ENCODE measurements at places on chromosomes 5 and 9.

DNA sequence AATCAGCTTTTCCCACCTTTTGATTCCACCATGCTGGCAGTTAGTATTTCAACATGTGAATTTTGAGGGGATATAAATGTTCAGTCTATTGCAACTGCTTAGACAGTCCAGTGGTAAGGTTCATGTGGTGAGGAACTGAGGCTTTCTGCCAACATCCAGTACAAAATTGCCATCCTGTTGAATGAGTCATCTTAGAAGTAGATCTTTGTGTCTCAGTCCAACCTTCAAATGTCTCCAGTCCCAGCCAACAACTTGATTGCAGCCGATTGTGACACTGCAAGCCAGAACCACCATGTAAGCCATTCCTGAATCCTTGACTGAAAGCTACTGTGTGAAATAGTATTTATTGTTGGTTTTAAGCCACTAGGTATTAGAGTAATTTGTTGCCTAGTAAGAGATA is 331.5 kb upstream of the GRIN3A start:
- DNase-seq: no peak

DNA sequence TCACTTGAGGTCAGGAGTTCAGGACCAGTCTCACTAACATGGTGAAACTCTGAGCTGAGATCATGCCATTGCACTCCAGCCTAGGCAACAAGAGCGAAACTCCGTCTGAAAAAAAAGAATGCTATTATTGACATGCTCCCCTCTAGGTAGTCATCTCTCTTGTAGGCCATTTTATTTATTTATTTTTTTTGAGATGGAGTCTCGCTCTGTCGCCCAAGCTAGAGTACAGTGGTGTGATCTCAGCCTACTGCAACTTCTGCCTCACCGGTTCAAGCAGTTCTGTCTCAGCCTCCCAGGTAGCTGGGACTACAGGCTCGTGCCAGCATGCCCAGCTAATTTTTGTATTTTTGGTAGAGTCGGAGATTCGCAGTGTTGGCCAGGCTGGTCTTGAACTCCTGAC is 20.6 kb upstream of the NIM1K start:
- DNase-seq: no peak

DNA sequence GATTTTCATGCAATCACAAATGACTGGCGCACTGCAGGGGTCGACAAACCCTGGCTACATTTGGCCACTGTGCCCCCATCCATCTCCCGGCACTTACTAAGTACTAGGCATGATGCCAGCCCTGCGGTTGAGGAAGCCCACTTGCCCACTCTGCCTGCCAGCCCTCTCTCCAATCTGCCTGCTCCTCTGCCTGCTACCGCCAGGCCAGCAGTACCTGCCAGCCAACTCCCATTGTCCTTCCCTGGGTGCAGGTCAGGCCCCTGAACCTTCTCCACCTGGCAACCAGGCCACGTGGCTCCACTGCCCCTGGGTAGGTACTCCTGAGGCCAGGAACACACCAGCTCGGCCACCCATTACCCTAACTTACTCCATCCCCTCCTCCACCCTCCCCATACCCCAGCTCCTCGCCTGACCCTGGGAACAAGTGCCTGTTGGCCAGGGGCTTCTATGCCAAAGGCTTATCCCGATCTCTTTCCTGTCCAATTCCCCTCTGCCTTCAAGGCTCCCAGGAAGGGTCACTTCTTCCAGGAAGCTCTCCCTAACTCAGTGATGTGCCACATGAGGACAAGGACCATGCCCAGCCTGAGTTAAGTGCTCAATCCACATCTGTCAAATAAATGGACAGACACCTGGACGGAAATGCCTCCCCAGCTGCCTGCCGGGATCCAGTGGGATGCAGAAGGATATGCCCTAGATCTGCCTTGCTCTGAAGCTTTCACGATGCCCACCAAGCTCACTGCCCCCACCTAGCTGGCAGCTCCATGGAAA is 6.6 kb downstream of the EEIG1 start:
- no peak for DNase-seq

DNA sequence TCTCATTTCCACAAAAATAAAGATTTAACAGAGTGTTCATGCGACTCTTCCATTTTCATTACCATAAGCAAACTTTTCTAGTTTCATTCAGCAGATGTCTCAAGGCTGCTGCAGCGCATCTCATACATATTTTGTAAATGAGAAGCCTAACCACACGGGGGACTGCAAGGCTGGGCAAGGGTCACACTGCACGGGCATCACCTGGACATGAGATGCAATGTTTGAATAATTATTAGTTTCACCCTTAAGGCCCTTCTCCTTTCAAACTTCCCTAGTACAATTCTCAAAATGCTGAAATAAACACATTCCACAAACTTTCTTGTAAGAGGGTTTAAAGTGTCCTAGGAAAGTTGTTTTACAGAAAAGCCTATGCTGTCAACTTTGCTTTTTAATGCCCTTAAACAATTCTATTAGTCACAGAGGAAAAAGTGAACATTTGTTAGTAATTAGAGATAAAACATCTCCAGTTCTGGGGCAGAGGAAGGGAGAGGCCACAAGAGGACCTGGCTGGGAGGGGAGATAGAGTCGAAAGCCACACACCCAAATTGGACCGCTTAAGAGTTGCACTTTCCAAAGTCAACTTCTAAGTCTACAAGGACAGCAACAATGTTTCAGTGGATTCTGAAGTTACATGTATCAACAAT is 1.3 kb downstream of the DENND1A start:
- no peak for DNase-seq

DNA sequence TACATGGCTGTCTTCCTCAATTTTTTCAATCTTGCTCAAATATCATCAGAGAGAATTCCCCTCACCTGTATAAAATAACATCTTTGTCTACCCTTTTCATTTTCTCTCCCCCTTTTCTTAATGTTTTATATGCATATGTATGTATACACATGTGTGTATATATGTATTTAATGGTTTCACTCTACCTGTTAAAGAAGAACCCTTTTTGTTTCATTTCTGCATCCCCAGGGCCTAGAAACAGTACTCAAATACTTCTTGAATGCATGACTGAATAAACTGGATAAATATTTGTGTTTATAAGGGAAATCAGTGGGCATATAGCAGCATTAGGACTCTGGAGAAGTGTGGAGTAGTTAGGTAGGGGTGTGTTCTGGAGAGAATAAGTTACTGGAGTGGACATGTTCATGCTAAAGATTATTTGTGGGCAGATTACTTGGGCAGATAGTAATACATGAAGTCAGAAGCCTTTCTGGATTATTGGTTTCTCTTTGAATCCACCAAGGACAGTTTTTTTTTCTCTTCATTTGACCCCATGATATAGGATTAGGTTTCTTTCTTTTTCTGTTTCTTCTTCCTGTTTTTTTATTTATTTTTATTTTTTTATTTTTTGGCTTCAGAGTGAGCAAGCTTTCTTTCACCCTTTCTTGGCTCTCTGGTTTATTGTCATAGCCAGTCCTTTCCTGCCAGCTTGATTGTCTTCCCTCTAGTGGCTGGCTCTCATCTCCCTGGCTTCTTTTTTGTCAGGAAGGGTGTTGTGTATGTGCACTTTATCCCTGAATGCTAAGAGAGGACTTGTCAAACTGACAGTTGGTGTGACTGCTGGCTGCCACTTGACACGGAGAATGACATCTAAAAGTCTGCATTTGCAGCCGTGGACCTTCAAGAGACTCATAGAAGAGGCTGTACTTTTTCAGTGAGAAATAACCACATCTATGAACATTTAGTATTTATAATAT is 89.3 kb downstream of the ZCCHC7 start:
- DNase-seq: no peak

- no peak for DNase-seq
These were observed 174.0 kb upstream of the WWC1 start for GRCh38 chr5:168117469-168117868.

DNA sequence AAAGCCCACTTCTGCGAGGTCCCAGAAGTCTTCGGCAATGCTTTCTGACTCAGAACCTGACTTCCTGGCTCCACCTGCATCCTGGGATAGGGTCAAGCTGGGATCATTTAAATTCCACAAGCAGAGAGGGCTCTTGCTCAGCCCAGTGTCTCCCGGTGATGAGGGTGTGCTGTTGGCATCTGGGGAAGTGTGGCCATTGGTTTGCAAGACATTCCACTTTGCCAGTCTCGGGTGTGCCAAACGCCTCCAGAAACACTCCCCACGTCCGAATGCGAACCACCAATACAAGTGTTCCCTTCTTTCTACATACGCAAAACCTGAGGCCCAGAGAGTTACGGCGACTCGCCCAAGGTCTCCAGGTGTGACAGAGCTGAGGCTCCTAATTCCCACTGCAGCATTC is 43.1 kb upstream of the FCN2 start:
- no peak for DNase-seq

GRCh38 chr9:110874963-110875674 is 163.2 kb downstream of the LPAR1 start:
- DNase-seq: peak; percentile 25

DNA sequence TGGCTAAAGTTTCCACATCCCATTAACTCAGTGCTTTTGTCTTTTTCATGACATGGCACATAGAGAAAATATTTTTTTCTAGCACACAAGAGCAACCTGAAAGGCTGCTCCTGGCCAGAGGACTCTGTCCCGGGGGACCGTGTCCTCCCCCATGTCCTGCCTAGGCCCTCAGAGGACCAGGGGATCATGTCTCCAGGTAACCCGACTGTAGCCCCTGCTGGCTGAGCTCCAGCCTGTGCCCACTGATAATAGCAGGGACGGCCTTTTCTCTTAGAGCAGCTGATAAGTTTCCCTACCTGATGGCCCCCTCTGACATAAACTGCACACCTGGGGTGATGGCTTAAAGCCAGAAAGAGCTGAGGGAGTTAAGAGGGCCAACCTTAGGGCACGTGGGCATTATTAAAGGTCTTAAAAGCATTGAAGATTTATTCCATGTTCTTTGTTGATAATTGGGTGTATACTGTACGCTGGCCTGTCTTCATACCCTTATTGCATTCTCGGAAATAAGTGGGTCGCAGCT is 5.9 kb downstream of the HDHD3 start:
- no peak for DNase-seq

- no peak for DNase-seq
These were observed 21.4 kb downstream of the SPINK1 start for GRCh38 chr5:147809830-147810666.

GRCh38 chr9:122392714-122393113 is 21.9 kb downstream of the PTGS1 start:
- DNase-seq: no peak

GRCh38 chr5:76081811-76082771 is 1.1 kb upstream of the SV2C start:
- no peak for DNase-seq

DNA sequence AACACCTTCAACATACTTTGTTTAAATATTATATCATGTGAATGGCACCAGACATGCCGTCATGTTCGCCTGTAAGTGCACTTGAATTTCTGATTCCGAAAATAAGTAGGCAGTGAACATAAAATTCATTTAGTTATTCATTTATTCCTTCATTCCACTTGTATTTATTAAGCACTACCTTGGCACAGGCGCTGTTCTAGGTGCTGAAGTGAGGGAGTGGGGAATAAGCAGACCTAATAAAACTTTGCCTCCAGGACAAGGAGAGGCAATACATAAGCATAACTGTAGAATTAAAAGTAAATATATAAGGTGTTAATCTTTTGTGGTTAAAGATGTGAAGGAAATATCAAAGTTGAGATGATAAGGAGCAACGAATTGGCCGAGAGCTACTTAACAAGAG is 297.4 kb downstream of the TENT4A start:
- DNase-seq: no peak

DNA sequence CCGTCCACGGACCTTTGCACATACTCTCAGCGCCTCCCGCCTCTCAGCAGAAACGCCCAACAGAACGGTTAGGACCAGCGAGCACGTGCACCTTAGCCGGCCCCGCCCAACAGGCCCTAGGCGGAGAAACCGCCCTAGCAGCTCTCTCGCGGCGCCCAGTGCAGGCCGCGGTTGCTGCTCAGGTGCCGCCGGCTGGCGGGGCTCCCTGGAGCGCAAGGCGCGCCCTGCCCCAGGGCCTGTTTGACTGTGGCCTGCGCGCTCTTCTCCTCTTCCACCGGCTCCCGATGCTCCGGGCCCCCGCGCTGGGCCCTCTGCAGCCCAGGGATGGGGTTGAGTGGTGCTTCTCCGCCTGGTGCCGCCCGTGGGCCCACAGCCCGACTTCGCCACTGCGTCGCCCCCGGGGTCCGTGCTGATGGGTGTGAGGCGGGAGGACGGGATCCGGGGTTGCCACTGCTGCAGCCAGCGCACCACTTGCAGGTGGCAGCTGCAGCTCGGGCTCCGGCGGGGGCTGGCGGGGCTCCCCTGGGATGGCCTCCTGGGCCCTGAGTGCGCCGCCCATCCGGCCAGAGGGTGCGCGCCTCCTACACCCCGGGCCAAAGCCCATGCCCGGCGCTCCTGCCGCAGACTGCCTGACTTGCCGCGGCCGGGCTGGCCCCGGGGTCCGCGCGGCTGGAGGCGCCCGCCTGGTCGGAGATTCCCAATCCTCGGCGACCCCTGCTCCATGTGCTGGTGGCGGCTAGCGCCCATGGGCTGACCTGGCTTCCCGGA is 1889.4 kb upstream of the CDH9 start:
- DNase-seq: no peak

DNA sequence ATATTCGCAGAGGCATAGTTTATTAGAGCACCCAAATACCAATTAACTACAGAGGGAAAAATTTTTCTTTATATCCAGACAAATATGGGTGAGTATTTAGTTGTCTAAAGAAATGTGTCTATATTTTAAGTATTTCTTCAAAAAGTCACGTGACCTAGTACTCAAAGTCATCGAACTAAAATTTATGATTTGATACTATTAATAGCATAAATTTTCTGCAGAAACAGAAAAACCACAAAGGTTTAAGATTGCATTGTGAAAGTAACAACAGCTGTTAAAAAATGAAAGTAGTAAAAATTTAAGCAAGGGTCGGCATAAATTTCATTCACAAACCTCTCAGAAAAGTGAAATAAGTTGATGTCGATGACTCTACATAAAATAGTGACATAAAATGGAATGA is 323.9 kb upstream of the RORB start:
- no peak for DNase-seq

DNA sequence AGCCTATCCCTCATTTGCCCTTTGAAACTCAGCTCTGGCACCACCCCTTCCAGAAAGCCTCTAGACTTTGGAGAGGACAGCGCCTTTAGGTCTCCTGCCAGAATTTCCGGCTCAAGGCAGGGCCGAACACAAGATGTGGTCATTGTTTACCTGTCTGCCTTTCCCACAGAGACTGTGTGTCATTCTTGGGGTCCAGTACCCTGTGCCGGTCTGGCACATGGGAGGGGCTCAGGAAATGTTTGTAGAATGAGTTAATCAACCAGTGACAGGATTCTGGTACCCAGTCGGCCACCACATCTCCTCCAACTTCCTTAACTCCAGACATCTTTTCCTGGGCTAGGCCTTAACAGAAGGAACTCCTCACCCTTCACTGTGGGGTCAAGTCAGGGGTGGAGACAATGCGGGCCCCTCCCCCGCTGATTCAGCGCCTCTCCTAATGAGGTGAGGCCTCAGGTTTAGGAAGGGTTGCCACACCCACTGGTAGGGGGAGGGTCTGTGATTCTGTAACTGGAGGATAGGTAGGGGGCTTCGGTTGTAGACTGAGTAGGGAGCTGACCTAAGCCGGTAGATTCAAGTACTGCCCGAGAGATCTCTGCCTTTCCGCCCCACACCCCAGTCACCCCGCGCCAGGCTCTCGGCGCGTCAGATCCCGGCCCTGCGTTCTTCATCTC is 29.3 kb downstream of the PCDH1 start:
- no peak for DNase-seq

Measured in GF-D8 (cell line).